ENCODE measurements at places on chromosomes 3 and 15. TPM values are rescaled to one million over a fixed set of nuclear protein-coding genes. Genes with fewer than 3 reads are reported as not detected.

DNA sequence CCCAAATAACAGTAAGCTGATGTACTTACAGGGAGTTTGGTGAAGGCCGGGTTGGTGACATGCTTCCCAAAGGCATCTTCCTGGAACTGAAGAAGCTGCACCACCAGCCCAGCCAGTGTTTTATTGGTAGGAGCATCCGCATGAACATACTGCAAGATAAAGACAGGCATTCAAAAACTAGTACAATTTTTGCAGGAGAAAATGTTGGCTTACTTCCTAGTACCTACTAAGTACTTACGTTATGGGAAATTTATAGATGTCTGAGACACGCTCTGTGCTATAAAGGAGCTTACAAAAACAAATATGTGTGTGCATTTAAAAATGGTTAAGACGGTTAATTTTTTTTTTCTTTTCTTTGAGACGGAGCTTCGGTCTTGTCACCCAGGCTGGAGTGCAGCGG lies 8.9 kb downstream of the SMARCC1 start:
- no peaks in the 10 kb centered on the region for H3K4me1 ChIP-seq
- H3K36me3 ChIP-seq: peaks cover 1% of the 10 kb centered on the region
- no peak for DNase-seq
- H3K4me3 ChIP-seq: no peak overlapping the region

DNA sequence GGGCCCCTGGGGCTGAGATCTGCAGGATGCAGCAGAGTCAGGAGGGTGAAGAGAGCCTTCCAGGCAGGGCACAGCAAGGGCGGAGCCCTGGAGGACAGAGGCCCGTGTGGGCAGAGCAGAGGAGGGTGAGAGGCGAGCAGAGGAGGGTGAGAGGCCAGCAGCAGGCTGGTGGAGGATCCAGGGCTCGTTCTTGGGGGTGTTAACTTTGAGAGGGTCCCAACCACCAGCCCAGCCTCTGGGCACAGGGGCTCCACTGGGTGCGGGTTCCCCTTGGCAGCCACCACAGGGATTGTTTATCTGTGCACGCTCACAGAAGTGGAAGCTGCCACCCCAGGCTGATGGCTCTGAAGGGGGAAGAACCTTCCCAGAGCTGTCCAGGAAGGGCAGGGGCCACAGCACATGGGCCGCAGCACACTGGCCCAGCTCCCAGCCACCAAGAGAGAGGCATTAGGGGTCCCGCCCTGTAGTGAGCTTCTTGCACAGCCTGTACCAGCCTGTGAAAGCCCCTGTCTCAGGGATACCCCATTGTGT lies 9.3 kb upstream of the PLXND1 start:
- H3K4me1 ChIP-seq: peaks cover 8% of the 10 kb centered on the region
- no peak overlapping the region for H3K4me3 ChIP-seq
- DNase-seq: no peak
- no peaks in the 10 kb centered on the region for H3K27me3 ChIP-seq
- H3K27ac ChIP-seq: no peak overlapping the region
- no peaks in the 10 kb centered on the region for H3K36me3 ChIP-seq

DNA sequence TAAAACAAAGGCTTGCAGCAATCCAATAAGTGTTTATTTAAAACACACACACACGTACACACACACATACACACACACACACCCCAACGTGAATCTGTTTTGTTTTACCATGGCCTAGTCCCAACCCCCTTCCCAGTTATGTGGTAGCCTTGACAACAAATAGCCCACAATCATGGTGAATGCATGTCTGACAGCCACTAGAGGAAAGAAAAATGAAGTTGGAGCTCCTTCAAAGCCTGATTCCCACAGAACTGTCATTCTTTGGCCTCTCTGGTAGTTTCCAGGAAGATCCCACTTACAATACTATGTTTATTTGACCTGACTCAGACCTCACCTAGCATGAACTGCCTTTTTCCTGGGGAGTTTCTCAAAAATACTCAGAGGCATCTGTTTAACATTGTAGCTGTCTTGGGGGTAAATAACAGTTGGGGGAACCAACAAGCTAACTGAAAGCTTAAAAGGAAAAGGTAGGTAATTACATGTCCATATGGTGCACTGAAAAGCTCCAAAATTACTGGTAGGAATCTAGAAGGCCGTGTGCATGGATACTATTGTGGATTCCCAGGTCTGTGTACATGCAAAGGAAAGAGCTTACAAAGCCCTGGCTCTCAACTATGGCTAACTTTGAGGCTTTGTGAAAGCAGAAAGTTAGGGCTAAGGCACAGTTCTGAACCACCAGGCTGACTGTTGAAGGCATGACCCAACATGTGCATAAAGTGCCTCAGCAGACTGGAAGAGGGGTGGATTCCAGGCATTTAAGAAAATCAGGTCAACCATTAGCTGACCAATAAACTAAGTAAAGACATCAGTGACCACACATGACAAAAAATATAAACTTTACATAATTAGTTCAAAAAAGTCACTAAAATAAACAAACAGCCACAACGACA lies 65.3 kb downstream of the FAIM start:
- no peaks in the 10 kb centered on the region for H3K36me3 ChIP-seq
- no peaks in the 10 kb centered on the region for H3K27me3 ChIP-seq
- H3K27ac ChIP-seq: no peak overlapping the region
- H3K4me1 ChIP-seq: no peaks in the 10 kb centered on the region
- H3K4me3 ChIP-seq: no peak overlapping the region
- DNase-seq: peak; percentile 29

DNA sequence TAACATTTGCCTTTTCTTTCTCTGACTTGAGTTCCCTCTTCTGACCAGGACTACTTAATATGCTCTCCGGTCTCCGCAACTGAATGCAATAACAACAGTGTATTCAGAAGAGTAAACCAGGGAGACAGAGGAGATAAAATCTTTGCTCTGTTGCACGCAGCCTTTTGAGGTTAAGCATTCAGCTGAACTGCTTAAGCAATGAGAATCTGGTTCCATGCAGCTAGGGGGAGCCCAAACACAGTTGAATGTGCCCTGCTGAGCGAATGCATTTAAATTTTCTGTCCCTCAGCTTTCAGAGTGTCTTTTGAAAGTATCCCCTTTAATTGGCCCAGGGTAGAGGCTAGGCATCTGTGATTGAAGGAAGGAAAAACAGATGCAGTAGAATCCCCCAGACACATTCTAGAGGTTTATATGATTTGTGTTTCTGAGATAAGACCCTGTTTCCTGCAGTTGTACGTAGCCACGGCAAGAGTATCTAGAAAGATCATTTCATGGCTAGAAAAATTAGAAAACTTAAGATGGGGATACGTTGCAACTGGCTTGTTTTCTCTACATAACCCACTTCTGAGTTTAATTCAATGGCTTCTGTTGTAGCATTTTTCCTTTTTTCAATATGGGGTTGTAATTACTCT lies 309.6 kb downstream of the TUSC7 start:
- no peaks in the 10 kb centered on the region for H3K27me3 ChIP-seq
- no peak overlapping the region for H3K4me3 ChIP-seq

DNA sequence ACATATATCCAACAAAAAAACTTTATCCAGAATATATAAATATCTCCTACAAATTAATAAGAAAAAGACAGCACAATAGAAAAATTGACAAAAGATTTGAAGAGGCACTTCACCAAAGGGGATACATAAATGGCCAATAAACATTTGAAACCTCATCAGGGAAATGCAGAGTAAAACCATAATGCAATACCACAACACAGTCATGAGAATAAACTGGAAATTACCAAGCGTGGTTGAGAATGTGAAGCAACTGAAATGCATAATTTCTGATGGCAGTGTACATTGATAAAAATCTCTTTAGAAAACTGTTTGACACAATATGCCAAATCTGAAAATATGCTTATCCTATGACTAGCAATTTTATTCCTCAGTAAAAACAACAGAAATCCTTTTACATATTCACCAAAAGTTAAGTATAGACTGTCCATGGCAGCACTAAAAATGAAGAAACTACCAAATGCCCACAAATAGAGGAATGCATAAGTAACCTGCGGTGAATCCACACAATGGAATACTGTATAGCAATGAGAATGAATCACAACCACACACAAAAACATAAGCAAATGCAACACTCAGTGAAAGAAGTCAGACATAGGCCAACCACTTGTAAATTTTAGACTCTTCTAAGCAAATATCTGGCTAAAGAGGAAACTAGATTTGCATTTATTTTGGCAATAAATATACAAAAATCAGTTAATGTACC lies 7.9 kb downstream of the LYZL4 start:
- H3K4me3 ChIP-seq: no peak overlapping the region
- H3K4me1 ChIP-seq: no peaks in the 10 kb centered on the region
- no peak for DNase-seq
- no peaks in the 10 kb centered on the region for H3K36me3 ChIP-seq
- H3K27me3 ChIP-seq: no peaks in the 10 kb centered on the region

- no peaks in the 10 kb centered on the region for H3K4me1 ChIP-seq
- H3K4me3 ChIP-seq: no peak overlapping the region
- H3K36me3 ChIP-seq: no peaks in the 10 kb centered on the region
- no peak overlapping the region for H3K27ac ChIP-seq
- H3K27me3 ChIP-seq: no peaks in the 10 kb centered on the region
Measured at GRCh38 chr15:81774309-81774708, 271.5 kb downstream of the MEX3B start.

GRCh38 chr15:77221174-77221573 lies 150.3 kb upstream of the TSPAN3 start:
- H3K36me3 ChIP-seq: no peaks in the 10 kb centered on the region
- H3K4me1 ChIP-seq: peaks cover 3% of the 10 kb centered on the region
- H3K4me3 ChIP-seq: no peak overlapping the region
- no peak overlapping the region for H3K27ac ChIP-seq

- no peaks in the 10 kb centered on the region for H3K36me3 ChIP-seq
- no peak overlapping the region for H3K4me3 ChIP-seq
- no peaks in the 10 kb centered on the region for H3K4me1 ChIP-seq
- no peak overlapping the region for H3K27ac ChIP-seq
- peak; percentile 9 for DNase-seq
Measured at GRCh38 chr3:4571690-4572334, 78.7 kb downstream of the ITPR1 start.

DNA sequence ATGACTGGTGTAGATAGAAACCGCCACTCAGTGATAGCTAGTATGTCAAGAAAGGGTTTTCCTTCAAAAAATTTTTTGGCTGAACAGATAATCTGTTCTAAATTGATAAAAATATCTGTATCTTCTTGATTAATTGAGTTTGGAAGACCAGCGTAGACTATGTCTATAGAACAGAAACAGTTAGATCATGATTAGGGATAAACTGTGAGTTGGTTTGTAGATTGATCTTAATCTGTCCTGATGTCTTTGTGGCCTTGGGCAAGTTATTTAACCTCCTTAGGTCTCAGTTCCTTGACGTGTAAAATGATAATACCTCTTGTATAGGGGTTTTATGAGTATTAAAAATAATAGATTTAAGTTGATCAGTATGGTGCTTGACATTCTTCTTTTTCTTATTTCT lies 4.7 kb downstream of the NFKBIZ start:
- H3K27ac ChIP-seq: no peak overlapping the region
- H3K4me3 ChIP-seq: no peak overlapping the region
- H3K27me3 ChIP-seq: no peaks in the 10 kb centered on the region

- peak; percentile 61 for DNase-seq
- H3K4me3 ChIP-seq: no peak overlapping the region
- H3K36me3 ChIP-seq: no peaks in the 10 kb centered on the region
- no peaks in the 10 kb centered on the region for H3K4me1 ChIP-seq
Measured at GRCh38 chr3:40801284-40801741, 276.6 kb downstream of the ZNF621 start.

GRCh38 chr15:64634027-64634426 lies 141.4 kb downstream of the RBPMS2 start:
- H3K27me3 ChIP-seq: no peaks in the 10 kb centered on the region
- DNase-seq: peak; percentile 68
- no peaks in the 10 kb centered on the region for H3K36me3 ChIP-seq
- no peak overlapping the region for H3K4me3 ChIP-seq
- H3K27ac ChIP-seq: no peak overlapping the region

- H3K27me3 ChIP-seq: no peaks in the 10 kb centered on the region
- DNase-seq: no peak
- H3K27ac ChIP-seq: no peak overlapping the region
- no peak overlapping the region for H3K4me3 ChIP-seq
- peaks cover 7% of the 10 kb centered on the region for H3K36me3 ChIP-seq
Measured at GRCh38 chr3:11307830-11308432, 35.7 kb downstream of the ATG7 start.

DNA sequence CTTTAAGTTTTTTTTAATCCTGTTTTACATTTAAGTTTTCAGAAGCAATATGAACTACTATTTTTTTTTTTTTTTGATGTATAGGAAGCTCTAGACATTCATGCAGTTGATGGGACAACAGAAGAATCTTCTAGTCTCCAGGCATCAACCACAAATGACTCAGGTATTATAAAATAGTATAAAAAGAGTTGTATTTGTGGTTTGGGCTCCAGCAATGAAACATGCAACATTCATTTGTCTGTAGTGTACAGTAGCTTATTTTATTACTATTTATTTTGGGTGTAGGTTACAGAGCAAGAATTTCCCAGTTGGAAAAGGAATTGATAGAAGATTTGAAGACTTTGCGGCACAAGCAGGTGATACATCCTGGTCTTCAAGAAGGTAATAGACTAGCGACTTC lies 38.6 kb downstream of the MGA start:
- no peak overlapping the region for H3K4me3 ChIP-seq
- no peaks in the 10 kb centered on the region for H3K27me3 ChIP-seq
- no peak for DNase-seq
- no peaks in the 10 kb centered on the region for H3K36me3 ChIP-seq
- no peaks in the 10 kb centered on the region for H3K4me1 ChIP-seq
- H3K27ac ChIP-seq: no peak overlapping the region

DNA sequence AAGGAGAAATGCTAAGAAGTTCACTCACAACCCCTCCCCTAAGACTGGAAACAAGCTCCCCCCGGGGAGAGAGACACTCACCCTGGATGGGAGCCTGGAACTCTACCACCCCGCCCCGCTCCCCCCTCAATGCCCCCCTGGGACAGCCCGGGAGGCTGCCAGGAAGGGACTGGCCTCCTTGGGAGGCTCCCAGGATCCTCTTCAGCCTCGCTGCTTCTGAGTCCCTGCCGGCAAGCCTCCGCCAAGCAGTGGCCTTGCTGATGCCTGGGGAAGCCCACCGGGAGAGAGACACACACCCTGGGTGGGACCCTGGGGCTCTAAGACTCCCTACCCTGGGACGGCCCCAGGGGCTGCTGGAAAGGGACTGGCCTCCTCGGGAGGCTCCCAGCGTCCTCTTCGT lies 33.4 kb downstream of the CPEB1 start:
- H3K36me3 ChIP-seq: no peaks in the 10 kb centered on the region
- no peak overlapping the region for H3K27ac ChIP-seq
- H3K4me3 ChIP-seq: no peak overlapping the region
- no peaks in the 10 kb centered on the region for H3K4me1 ChIP-seq

- H3K4me3 ChIP-seq: no peak overlapping the region
- no peaks in the 10 kb centered on the region for H3K36me3 ChIP-seq
- DNase-seq: no peak
- peaks cover 3% of the 10 kb centered on the region for H3K27me3 ChIP-seq
Measured at GRCh38 chr15:43735416-43735815, 10.8 kb upstream of the PDIA3 start.

GP5 gene
- polyA plus RNA-seq: 0.02 TPM

CERS3 gene
- not detected for polyA plus RNA-seq

ACSBG1 gene
- not detected for polyA plus RNA-seq

RYR3 gene
- polyA plus RNA-seq: not detected

GALNT15 gene
- polyA plus RNA-seq: 10.7 TPM

MRAS gene
- 35.3 TPM for polyA plus RNA-seq
